CD4-positive, alpha-beta T cell treated with Interleukin-6 for 4 hours (primary cell): ENCODE measurements at places on chromosomes 16 and 17.
A peak's percentile ranks its signal among the peaks of the same experiment; 100 is the strongest.

GRCh38 chr17:76416899-76417298 is 32.5 kb downstream of the SPHK1 start:
- no peak for DNase-seq

GRCh38 chr16:8370374-8371270 is 219.7 kb downstream of the TMEM114 start:
- no peak for DNase-seq

DNA sequence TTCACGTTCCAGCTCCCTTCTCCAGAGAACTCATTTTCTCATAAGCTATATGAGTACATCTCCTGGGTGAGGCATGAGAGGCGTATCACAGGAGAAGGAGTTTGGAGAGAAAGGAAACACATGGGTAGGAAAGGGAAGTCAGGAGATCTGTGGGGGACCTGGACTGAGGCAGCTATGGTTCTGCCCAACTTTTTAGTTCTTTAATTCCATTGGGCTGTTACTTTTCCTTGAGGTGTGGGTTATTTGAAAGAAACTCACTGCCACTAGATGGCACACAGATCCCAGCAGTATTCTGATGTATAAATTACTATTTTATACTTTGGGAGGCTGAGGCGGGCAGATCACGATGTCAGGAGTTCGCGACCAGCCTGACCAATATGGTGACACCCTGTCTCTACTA is 63.6 kb downstream of the NUP93 start:
- no peak for DNase-seq

- DNase-seq, result no peak
Observed at GRCh38 chr16:49773534-49774475, 82.1 kb downstream of the ZNF423 start.

DNA sequence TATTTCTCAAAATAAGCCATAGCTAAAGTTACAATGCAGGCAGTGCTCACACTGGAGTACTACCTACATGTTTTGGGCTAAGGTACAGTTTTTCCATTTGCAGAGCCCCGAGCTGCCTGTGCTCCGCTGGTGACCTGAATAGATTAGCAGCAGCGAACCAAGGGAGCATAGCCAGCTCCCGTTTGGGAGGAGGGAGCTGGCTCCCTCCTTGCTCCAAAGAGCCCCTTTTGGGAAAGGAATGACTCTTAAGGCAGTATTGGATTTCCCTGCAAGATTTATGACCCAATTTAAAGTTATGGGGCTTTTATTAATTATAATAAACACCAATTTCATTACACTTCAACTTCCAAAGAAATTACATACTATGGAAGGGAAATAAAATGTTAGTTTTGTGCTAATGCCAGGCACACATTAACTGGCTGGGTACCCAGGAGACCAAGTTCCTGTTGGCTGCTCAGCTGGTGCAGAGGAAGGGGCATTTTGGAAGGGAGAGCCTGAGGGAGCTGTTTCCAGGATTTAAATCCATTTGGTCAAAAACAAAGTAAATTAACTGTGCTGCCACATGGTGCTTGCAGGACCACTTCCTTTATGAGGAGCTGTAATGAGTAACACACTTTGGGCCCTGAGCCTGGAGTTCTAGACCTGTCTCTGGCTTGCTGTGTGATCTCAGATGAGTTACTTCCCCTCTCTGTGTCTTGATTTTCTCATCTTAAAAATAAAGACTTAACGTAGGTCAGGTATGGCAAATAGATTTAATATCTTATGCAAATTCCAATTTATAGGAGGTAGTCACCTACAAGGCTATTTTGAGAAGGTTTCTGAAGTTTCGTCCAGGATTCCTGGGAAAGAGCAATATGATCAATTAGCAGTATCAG is 362.1 kb upstream of the CCL2 start:
- no peak for DNase-seq

- no peak for DNase-seq
Observed at GRCh38 chr17:49913226-49914095, 55.5 kb upstream of the DLX4 start.

DNA sequence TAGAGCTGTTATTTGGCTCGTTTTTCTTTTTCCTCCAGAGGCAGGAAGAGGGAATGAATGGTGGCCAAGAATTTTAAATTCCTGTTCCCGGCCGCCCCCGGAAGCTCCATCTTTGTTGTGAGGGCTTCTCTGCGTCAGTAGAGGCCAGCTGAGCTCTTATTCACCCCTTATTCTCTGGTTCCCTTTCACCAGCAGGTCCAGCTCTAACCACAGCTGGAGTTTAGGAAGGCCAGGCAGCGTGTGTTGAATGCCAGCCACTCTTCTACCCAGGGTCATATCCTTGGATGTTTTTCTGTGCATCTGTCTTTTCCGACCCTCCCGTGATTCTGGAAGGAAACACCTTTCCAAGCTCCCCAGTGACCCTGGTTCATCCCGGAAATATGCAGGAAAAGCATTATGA is 570.5 kb downstream of the WWOX start:
- DNase-seq, result no peak

DNA sequence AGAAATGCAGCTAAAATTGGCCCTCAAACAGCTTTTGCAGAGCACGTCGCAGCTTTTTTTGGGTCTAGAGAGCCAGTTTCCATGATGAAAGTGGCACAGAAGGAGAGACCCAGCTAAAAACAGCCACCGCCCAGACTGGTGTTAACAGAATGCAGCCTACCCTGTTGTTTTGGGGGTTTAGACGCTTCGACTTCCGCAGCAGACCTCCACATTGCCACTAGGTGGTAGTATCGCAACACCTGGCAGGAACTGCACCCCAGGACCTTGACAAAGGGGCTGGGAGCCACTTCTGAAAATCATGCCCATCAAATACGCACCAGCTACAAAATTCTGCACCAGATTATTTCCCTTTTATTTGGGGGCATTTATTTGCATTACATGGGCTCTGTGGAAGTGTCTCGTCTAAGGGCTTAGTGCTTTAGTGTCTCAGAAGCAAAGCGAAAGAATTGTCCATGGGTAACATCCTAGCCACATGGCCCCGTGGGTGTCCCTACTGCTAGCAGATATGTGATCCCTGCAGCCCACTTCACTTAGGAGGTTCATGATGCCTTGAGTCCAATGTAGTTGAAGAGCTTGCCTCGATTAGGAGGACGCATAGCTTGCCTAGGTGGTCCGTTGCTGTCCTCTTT is 167.1 kb downstream of the HAPSTR1 start:
- no peak for DNase-seq

- peak; percentile 80 for DNase-seq
Observed at GRCh38 chr16:660459-661183, 7.3 kb upstream of the RHOT2 start.

DNA sequence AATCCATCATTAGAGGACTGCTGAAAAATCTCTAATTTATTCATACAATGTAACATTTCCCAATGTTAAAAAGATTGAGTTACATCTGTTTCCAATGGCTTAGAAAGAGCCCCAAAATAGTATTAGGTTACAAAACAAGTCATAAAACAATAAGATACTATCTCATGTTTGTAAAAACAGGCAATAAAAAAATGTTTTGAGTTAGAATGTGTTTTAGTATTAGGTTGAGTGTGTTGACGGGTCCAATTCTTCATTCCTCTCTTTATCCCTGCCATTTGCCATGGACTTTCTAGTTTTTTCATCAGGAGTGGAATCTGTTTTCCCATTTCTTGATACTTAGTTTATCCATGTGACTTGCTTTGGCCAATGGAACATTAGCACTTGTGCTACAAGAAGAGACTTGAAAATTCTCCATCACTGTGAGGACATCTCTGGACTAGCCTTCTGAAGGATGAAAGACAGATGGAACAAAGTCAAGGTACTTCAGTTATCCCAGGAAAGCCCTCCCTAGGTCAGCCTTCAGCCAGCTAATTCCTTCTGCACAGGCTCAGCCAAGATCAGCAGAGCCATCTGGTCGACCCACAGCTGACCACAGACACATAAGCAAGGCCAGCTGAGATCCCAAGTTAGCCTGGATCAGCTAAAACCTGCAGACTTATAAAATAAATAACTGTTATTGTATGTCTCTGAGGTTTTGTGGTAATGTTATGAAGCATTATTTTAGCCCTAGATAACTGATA is 83.3 kb downstream of the HS3ST3A1 start:
- no peak for DNase-seq

GRCh38 chr16:86519649-86520316 is 9.5 kb downstream of the FOXF1 start:
- peak; percentile 59 for DNase-seq

DNA sequence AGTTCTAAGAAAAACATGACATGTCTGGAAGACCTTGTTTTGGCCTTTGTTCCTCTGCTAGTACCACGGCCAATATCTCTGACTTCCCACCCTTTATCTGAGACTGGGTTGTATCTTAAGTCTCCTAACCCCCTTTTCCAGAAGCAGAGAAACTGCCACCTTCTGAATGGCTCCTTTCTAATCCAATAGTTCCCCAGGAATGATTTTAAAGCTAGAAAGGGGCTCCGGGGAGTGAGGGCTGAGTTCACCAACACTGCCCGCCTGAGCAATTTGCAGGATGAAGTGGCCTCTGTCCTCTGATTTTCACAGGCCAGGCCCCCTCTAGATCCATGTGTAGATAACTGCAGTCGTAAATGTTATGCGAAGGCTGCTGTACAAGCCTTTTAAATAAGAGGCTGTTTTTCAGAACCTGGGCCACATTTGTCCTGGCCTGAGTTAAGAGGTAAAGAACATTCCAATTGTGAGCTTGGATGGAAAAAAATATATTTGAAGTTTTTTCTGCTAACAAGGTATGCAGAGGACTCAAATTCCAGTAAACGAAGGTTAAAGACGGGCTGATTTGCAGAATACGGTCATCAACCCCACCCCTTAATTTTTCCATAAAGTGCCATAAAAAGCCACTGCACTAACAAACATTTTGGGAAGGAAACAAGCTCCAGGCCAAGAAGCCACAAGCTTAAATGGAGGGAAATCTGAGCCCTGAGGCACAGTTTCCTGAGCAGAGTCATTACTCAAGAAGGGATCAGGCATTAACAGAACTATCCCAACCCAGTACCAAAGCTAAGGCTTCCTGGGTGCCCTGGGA is 117.0 kb upstream of the MAF start:
- DNase-seq, result no peak
